ENCODE measurements at places on chromosomes 6 and 20.

DNA sequence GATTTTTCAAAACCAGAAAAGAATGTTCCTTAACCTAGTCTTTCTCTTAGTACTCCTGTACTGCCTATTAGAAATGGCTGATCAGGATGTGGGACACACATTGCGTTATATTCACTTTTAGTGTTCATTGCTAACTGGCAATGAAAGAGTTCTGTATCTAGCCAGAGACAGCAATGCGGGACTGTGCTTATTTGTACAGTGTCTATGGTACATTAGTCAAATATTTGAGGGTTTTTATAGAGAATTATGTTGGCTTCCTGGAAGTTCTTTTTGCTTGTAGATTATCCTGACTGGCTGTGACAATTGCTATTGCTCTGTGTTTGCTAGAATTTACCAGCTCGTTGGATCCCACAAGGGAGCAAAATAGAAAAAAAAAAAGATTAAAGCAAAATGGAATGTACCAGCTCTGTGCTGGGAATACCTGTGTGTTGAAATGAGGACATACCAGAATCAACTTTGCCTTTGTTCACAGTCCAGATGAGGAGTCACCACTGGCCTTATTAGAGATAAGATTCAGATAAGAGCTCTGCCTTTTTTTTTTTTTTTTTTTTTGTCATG lies 22.4 kb upstream of the IFNGR1 start:
- peak; percentile 56 for DNase-seq

DNA sequence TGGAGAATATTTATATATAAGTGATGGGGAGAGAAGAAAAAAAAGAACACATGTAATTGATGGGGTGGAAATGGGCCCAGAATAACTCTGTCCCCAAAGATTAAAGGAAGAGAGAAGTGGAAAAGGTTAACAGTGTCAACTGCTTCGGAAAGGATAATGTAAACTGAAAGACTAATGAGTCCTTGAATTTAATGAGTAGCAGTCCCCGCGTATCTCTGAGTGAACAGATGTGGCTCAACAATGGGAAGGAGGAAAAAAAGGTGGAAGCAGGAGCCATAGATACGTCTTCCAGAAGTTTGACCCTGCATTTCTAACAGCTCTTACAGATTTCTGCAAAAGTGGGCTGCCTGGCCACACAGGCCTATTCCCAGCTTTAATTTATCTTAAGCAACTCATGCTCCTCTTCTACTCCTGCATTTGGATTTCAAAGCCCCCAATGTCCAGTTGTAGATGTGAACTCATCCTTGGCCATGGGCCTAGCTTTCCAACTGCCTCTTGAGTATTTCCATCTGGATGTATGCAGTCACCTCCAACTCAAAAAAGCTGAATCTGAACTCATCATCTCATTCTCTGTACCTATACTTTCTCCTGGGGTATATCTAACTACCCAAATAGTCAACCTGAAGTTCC lies 61.3 kb downstream of the DST start:
- DNase-seq: peak; percentile 56

GRCh38 chr6:140794544-140794943 lies 1338.2 kb upstream of the GJE1 start:
- DNase-seq: no peak

DNA sequence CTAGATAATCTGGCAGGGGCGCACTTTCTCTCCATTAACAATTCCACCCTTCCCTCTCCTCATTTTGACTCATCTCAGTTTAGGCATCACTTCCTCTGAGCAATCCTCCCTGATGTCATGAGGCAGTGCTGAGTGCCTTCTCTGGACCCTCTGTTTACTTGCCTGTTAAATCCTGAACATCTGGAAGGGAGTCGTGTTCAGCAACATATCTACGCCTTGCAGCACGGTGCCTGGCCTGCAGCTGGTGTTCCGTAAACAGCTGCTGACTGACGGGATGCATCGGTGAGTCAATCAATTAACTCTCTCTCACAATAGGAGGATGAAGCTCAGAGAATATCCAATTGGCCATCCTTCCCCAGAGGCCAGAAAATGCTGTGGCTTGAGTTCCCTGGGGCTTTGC lies 613.5 kb downstream of the PTPRT start:
- no peak for DNase-seq

DNA sequence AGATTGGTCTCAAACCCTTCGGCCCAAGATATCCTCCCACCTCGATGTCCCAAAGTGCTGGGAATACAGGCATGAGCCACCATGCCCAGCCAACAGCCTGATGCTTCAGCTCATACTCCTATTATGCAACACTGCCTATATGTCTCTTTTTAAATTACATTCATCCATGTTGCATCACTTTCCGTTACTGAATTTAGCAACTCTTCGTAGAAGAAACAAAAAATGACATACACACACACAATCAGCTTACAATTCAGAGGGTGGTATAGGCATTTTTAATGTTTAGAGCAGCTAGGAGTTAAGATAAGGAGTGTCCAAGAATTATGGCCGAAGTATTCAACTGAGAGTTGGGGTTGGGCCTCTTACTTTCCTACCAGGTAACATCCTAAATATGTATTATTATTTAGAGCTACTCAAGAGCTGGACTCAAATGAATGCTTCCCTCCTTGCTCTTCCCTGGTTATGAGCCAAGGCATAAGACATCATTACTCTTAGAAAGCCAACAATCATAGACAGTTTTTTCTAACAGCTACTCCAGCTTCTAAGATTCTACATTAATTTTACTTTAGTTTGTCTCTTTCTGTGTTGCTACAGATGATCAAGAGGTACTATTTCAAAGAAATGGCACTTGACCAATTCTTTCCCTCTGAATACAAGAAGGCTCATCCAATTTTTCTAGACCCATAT lies 62.0 kb upstream of the BMP5 start:
- no peak for DNase-seq

DNA sequence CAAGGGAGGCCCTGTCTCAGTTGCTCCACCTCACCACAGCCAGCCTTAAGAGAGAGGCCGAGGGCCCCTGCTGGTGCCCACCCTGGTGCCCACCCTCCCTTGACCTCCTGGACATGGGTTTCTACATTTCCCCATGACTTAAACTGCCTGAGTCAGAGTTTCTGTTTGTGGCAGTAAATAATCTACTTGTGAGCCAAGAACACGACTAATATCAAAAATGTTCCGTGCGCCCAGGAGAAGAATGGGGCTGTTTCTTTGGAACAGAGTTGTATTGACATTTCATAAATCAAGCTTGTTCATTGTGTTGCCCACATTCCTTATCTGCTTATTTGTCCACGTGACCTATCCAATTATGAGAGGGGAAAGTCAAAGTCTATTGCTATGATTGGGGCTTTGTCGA lies 143.5 kb downstream of the ANKRD60 start:
- DNase-seq: no peak

GRCh38 chr20:325889-326644 lies 715 bp downstream of the SOX12 start:
- peak; percentile 59 for DNase-seq

- DNase-seq: no peak
Observed at GRCh38 chr20:14830899-14831298, 493.5 kb upstream of the FLRT3 start.

DNA sequence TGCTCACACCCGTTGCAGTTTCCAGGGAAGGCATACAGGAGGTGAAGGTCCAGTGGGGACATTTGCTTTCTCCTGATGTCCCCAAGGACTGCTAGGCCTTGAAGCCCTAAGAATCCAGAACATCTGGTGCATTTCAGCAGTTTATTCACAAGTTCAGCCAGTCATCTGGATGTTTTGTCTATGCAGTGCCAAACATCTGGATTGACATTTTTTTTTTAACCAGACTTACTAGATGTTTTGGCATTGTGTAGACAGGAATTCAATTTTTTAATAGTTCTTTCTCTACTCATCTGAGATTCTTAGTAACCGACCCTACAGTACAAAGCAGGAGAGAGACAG lies 256.2 kb downstream of the CLIC5 start:
- peak; percentile 76 for DNase-seq

DNA sequence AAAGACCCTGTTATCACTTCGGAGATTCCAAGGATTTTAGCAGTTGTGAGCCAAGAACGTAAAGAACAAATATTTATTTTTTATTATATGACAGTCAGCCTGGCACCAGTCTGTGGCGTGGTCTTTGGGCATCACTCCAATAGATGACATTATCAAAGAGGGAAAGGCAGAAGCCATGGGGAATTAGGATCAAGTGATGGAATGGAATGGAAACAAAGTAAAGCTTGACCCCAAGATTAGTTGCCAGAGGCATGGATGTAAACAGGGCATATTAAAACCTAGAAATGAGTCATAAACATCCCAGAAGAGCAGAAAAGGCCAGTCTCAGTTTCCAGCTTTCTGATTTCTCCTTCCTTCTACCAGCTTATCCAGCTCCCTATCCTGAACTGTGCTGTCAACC lies 11.5 kb downstream of the EIF2S2 start:
- DNase-seq: no peak

DNA sequence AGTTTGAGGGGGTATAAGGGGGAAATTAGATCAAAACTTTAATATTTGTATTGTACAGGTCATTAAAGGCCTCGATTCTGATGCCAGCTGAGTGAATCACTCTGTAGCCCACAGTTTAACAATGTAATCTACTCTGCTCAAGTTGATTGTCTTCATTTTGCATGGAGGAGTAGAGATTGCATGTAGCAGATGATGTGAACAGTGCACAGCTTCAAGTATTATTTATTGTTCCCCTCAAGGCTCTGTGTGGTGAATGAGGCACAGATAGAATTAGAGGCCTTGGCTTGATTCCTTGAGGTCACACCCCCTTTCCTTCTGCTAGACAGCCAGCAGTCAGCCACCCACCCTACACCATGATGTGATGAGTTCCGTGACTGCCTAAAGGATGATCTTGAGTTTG lies 38.1 kb downstream of the TXLNB start:
- no peak for DNase-seq

DNA sequence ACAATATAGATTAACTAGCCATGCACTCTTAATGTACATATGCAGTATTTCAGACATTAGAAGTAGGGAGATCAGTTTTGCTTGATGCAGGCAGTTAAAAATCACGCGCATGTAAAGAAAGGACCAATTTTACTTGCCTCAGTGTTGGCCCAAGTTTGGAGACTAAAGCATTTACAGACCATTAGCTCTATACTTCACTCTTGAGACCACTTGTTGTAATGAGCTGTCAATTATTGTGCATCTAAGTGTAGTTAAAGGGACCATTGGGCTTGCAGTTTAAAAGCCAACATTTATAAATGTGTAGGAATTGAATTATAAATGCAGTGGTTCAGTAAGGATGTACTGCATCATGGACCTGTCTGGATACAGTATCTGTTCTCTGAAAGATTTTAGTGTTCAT lies 53.7 kb downstream of the PLCB4 start:
- DNase-seq: no peak

DNA sequence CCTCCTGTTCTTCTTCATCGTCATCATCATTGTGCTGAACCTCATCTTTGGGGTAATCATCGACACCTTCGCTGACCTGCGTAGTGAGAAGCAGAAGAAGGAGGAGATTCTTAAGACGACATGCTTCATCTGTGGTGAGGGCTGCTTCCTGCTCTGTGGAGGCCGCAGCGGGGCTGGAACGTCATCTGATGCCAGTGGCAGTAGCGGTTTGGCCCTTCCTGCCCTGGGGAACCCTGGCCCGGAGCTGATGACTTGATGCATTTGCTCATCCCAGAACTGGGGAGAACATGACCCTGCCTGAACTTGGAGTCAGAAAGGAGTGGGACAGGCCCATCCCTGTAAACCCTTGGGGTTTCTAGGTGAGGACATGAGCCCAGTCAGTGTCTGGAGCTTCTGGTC lies 18.7 kb downstream of the UQCC2 start:
- peak; percentile 26 for DNase-seq

DNA sequence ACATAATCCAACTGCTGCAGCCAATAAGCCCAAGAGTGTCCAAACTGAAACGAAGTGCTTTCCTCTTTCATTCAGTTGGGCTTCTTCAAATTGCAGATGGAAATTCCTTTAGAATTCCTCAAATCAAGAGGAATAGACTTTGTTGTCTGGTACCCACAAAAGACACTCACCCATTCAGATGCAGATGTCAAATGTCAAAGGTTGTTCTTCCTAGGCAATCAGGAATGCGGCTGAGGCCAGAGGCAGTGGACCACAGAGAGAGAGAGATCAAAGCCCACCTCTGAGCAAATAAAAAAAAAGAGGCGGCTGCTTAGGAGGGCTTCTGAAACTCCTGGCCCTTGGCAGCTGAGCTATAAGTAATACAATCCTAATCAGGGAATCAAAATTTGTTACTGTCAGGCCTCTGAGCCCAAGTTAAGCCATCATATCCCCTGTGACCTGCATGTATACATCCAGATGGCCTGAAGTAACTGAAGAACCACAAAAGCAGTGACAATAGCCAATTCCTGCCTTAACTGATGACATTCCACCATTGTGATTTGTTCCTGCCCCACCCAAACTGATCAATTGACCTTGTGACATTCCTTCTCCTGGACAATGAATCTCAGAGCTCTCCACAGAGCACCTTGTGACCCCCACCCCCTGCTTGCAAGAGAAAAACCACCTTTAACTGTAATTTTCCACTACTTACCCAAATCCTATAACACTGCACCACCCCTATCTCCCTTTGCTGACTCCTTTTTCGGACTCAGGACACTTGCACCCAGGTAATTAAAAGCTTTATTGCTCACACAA lies 303.0 kb upstream of the GJE1 start:
- DNase-seq: no peak

- no peak for DNase-seq
Observed at GRCh38 chr6:116136933-116137340, 11.0 kb upstream of the COL10A1 start.

DNA sequence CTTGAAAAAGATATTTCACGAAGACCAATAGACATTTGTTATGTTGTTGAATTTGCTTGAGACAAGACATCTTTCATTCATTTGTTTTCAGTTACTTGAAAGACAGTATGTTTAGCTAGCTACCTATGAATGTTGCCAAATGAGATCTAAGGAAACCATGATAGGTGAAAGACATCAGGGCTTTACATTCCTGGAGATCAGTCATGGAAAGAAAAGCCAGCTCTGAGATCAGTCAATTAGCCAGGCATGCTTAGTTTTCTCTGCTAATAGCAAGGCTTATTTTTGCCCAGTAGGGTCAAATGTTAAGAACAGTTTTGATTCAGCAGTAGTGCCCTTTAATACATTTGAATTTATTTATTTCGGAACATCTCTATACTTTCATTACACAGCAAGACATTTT lies 116.5 kb upstream of the EDN1 start:
- no peak for DNase-seq

GRCh38 chr20:48819821-48820648 lies 7.8 kb downstream of the PREX1 start:
- no peak for DNase-seq

Data from fibroblast of mammary gland (primary cell).